ENCODE measurements at places on chromosomes 16 and 17. TPM values are rescaled to one million over a fixed set of nuclear protein-coding genes. Genes with fewer than 3 reads are reported as not detected.
A peak's percentile ranks its signal among the peaks of the same experiment; 100 is the strongest.

PDILT gene
- polyA plus RNA-seq = not detected

TMEM94 gene
- 156 TPM for polyA plus RNA-seq

CD7 gene
- 0.88 TPM for polyA plus RNA-seq

CASKIN2 gene
- 29.0 TPM for polyA plus RNA-seq

DNA sequence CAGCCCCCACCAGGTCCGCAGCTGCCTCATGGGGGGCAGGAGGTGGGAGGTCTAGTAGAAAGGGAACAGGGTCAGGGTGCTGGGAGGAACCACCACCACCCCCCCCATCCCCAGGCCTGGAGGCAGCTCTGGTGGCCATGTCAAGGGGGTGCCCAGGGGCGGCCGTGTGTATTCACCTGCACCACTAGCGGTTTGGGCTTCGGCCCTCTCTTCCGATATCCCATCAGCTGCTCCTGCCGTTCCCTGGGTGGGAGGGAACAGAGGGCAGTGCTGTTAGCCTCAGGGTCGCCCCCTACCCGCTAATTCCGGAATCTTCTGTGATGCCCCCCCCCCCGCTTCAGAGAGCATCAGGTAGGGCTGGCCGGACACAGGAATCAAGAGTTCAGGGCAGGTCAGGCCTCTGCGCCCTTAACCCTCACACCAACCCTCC lies 3.8 kb downstream of the CBX4 start:
- no peak for DNase-seq

DNA sequence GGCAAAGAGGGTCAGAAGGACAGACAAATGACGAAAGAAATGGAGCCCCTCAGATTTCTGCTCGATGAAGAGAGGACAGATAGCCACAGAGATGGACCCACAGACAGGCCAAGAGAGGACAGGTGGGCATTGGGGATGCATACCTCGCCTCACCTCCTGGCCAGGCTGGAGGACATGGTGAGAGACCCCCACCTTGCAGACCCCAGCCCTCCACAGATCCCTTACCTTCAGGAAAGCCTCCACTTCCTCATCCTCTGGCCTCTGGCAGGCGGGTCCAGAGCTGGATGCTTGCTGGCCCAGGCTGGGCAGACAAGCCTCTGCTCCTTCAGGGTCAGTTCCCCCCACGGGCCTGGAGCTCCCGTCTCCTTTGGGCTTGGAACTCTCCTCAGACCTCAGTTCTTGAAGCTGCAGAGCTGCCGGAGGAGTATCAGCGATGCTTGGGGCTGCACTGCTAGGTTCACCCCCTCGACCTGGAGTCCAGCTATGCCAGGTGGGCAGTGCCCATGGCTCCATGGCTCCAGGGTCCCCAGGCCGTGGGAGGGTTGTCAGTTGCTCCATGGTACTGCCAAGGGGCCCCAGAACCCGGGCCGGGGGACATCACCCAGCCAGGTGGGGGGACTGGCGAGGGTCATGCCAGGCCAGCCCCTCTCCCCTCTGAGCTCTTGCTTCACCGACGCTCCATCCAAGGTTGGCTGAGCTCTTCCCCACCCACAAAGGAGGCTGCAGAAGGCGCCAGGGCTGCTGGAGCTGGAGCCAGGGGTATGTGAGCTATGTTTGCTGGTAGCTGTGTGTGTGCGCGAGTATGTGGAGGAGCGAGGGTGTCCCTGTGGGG lies 1.0 kb downstream of the TSPOAP1 start:
- peak; percentile 29 for DNase-seq

GRCh38 chr16:81469183-81469677 lies 24.6 kb downstream of the CMIP start:
- DNase-seq = no peak

- DNase-seq = no peak
Observed at GRCh38 chr17:40174514-40174913, 2.8 kb upstream of the RAPGEFL1 start.

DNA sequence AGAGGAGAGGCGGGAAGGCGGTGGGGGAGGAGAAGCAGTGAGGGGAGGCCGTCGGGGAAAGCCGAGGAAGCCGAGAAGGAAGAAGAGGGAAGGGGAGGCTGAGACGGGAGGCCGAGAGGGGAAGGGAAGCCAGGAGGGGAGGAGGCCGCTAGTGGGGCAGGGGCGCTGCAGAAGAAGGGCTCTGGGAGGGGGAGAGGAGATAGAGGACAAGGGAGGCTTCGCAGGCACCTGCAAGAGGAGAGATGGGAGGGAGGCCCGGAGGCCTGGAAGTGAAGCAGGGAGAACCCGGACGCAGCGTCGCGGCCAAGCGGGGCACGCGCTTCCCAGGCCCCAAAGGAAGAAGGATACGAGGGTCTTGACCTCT lies 2.3 kb downstream of the C17orf58 start:
- DNase-seq = no peak

- no peak for DNase-seq
Observed at GRCh38 chr16:80092681-80093080, 448.1 kb upstream of the DYNLRB2 start.

DNA sequence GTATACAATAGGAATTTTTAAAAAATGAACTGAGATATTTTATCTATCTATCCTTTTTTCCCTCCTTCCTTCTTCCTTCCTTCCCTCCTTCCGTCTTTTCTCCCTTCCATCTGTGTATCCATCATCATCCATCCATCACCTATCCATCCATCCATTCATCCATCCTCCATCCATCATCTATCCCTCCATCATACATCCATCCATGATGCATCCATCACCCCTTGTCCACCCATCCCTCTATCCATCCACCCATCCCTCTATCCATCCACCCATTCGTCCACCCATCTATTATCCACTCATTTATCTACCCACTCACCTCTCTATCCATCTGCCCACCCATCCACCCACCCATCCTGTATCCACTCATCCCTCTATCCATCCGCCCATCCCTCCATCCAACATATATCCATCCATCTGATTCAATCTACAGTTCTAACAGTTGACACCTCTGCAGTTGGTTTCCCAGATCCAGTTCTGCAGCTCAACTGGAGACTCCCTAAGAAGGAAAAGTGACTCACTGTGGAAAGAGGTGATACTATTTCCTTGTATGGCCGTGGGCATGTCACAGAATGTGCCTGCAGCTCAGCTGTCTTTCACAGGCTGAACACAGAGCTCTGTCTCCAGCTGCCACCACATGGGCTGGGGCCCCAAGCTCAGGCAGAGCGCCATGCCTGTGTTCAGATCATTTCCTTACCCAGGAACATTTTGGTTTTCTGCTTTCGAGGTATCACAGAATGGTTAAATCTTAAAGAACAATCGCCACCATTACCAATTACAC lies 130.8 kb downstream of the XYLT1 start:
- no peak for DNase-seq

DNA sequence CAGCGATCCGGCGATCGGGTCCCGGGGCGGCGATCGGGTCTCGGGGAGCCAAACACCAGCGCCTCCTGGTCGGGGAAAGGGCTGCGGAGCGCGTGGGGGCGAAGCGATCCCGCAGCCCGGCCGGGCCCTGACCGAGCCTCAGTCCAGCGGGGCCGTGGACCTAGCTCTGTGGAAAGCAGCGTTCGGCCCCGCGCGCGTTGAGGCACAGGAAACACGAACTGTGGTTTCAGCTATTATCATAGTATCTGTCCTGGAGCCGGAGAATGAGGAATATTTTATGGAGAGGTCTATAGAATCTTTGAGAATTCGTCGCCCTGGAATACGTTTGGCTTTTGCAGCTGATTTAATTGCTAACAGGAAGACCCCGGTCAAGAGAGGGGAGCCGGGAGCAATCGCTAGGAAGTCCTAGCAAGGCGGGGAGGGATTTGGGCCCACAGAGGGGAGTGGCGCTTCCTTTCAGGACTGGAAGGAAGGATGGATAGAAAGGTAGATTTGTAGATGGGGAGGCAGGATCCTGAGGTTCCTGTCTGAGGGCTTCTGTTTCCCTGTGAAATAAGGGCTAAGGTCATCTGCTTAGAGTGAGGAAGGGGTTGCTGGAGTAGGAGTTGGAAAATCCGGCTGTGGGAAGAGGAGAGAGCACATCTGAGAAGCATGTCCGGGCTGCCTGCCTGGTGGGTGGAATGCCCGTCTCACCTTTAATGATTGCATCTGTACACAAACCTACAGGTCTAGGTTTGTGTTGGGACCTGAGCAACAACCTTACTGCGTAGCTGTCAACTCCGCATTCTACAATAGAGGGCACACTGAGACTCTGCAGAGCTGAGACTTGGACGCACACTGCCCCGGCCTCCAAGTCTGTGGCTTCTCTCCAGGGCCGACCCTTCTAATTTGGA lies 770 bp downstream of the CCNF start:
- no peak for DNase-seq

DNA sequence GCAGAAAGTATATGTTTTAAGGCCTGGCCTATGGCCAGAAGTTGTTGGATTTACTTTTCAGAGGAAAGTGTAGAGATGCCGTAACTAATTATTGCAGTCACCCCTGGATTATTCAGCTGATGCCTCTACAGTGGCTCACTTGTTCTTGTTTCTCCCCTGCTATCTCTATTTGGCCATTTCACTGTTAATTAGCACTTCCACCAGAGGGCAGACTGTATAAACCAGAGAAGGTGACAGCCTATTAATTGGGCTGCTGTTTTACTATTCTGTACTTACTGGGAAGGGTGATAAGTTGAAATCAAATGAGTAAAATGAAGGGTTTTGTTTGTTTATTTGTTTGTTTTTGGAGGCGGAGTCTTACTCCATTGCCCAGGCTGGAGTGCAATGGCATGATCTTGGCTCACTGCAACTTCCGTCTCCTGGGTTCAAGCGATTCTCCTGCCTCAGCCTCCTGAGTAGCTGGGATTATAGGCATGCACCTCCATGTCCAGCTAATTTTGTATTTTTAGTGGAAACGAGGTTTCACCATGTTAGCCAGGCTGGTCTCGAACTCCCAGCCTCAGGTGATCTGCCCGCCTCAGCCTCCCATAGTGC lies 66.0 kb downstream of the CDK12 start:
- peak; percentile 44 for DNase-seq
